Esophagus muscularis mucosa (tissue), 4 donors: ENCODE measurements at places on chromosomes 1 and 21. TPM values are rescaled to one million over a fixed set of nuclear protein-coding genes. Genes with fewer than 3 reads are reported as not detected.

The WNT2B gene
- 6.3 TPM for total RNA-seq

The DAB1 gene
- 1.3 TPM for total RNA-seq

The VAV3 gene
- 1.9 TPM for total RNA-seq

The CYP4X1 gene
- total RNA-seq, result 11.2 TPM

The FAM72D gene
- not detected for total RNA-seq

The SPRR2F gene
- not detected for total RNA-seq

The CELA3A gene
- not detected for total RNA-seq

The ERG gene
- total RNA-seq, result 3.7 TPM

- no peak overlapping the region for H3K4me3 ChIP-seq
- H3K36me3 ChIP-seq, result peaks cover 87% of the 10 kb centered on the region
- no peak overlapping the region for H3K27ac ChIP-seq
- no peaks in the 10 kb centered on the region for H3K4me1 ChIP-seq
- DNase-seq, result no peak
Observed at GRCh38 chr21:36350282-36350910, 30.4 kb downstream of the MORC3 start.

GRCh38 chr1:202374099-202374498 is 25.6 kb downstream of the PPP1R12B start:
- no peaks in the 10 kb centered on the region for H3K4me1 ChIP-seq
- no peaks in the 10 kb centered on the region for H3K27me3 ChIP-seq

DNA sequence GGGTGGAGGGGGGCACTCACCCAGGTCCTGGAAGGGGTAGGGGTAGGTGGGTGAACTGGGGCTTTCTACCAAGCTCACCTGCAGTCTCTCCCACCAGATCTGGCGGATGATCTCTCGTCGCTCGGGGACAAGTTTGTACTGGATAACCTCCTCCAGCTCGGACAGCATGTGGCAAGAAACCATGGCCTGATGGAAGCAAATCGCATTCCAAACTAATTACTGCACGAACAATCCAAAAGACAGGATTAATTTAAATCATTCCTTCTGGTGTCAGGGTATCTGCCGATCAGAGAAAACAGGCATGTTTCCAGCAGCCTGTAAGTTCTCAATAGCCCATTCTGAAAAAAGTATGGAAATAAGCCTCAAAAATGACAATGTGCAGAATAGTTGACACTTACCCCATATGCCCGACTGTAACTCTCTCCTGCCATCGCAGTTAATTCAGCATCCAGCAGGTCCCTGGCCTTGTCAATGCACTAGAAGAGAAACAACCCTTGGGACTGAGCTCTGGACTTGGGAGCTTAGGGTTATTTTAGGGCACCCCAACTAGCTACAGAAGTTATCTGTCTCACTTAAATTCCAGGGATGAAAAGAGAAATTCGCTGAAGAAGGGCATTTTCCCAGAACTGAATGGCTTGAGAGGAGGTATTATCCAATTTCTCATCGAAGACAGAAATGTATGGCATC is 44.4 kb upstream of the ANGPTL7 start:
- H3K36me3 ChIP-seq, result peaks cover 64% of the 10 kb centered on the region
- no peak overlapping the region for H3K27ac ChIP-seq
- H3K4me1 ChIP-seq, result peaks cover 12% of the 10 kb centered on the region
- no peaks in the 10 kb centered on the region for H3K27me3 ChIP-seq
- no peak overlapping the region for H3K4me3 ChIP-seq

DNA sequence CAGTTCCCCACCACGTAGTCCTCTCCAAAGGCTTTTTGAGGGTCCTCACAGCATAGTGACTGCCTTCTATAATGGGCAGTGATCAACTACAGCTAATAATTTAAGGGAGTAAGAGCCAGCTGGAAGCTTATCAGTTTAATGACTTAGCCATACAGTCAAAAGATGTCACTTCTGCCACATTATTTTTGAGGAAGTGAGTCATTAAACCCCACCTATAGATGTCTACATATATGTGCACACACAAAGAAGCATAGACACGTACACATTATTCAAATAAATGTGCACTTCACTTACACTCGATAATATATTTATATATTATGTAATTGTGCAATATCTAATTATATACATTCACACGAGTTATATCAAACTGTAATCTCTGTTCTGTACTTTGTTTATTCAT is 1704.7 kb downstream of the KCNT2 start:
- H3K36me3 ChIP-seq, result no peaks in the 10 kb centered on the region
- H3K4me1 ChIP-seq, result no peaks in the 10 kb centered on the region
- no peak overlapping the region for H3K4me3 ChIP-seq
- no peak for DNase-seq
- no peaks in the 10 kb centered on the region for H3K27me3 ChIP-seq

- H3K36me3 ChIP-seq, result no peaks in the 10 kb centered on the region
- DNase-seq, result no peak
- no peak overlapping the region for H3K27ac ChIP-seq
- H3K27me3 ChIP-seq, result no peaks in the 10 kb centered on the region
Observed at GRCh38 chr1:116218922-116219321, 107.7 kb downstream of the MAB21L3 start.

DNA sequence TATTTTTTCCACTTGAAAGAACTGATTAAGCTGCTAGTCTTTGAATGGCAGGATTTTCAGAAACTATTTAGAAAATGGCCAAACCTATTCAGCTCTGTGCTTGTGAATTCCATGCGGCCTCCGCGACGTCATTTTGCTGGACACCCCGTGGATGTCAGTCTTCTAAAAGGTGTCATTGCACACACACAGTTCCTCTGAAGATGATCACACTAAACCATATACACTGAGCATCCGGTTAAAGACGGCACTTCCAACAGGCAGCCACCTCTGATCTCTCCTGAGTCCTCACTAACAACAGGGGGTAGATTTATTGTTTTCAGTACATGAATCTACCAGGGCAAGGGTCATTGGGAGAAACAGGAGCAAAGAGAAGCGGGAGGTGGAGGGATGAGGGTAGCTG is 9.1 kb downstream of the CFAP74 start:
- DNase-seq, result no peak
- no peaks in the 10 kb centered on the region for H3K27me3 ChIP-seq
- peaks cover 3% of the 10 kb centered on the region for H3K4me1 ChIP-seq
- H3K36me3 ChIP-seq, result no peaks in the 10 kb centered on the region

DNA sequence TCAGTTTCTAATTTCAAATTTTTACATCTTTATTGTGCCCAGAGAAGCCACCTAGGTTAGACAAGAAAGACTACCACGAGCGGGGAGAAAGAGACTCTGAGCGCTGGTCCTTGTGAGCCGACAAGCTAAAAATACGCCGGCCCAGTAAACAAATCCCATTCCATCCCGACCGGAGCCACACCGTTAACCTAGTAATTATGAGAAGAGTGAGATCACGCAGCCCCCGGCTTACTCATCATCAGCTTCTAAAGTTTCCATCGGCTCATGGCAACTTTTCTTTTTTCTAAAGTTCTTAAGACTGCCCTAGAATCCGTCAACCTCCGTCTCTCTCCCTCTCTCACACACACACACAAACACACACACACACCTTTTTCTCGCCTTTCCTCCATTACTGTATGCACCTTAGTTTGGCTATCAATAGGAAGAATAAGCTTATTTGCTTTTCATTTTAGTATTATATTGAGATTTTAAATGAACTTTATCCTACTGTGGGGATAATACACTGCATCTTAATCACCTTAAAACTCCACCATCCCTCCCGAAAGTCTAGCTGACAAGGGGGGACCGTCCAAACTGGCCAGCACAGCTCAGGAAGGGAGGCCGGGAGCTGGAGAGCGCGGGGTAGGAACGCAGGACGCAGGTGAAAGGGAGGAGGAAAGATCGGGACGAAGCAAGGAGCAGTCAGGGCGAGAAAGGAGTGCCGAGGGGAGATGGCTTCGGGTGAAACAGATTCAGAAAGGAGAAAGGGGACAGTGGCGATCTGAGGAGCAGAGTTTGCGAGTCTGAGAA is 728 bp downstream of the OTUD7B start:
- no peak for DNase-seq
- peaks cover 50% of the 10 kb centered on the region for H3K4me1 ChIP-seq
- H3K4me3 ChIP-seq, result peak overlapping the region; percentile 99
- H3K27me3 ChIP-seq, result no peaks in the 10 kb centered on the region
- no peaks in the 10 kb centered on the region for H3K36me3 ChIP-seq

DNA sequence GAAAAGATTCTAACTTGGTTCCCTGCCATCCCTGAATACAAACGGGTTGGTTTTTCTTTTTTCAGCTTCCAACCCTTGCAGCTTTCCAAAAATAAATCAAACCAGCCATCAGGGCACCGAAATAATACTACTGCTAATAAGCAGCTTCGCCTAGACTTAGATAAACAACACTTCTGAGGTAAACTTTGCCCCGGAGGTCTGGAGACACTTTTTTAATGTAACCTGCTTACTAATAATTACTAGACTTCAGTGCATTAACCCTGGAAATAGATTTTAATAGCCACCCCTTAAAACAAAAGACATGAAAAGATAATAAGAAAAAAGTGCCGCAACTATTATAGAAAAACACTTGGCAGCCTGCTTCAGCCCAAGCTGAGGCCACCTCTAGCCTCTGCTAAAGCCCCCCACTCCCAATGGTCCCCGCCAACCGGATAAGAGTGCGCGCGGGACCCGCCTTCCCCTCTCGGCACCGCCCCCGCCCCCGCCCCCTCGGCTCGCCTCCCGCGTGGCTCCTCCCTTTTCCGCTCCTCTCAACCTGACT is 405 bp upstream of the GADD45A start:
- DNase-seq, result no peak
- H3K36me3 ChIP-seq, result no peaks in the 10 kb centered on the region
- peak overlapping the region; percentile 95 for H3K4me3 ChIP-seq
- H3K27me3 ChIP-seq, result no peaks in the 10 kb centered on the region
- H3K4me1 ChIP-seq, result peaks cover 23% of the 10 kb centered on the region
- peak overlapping the region; percentile 65 for H3K27ac ChIP-seq

DNA sequence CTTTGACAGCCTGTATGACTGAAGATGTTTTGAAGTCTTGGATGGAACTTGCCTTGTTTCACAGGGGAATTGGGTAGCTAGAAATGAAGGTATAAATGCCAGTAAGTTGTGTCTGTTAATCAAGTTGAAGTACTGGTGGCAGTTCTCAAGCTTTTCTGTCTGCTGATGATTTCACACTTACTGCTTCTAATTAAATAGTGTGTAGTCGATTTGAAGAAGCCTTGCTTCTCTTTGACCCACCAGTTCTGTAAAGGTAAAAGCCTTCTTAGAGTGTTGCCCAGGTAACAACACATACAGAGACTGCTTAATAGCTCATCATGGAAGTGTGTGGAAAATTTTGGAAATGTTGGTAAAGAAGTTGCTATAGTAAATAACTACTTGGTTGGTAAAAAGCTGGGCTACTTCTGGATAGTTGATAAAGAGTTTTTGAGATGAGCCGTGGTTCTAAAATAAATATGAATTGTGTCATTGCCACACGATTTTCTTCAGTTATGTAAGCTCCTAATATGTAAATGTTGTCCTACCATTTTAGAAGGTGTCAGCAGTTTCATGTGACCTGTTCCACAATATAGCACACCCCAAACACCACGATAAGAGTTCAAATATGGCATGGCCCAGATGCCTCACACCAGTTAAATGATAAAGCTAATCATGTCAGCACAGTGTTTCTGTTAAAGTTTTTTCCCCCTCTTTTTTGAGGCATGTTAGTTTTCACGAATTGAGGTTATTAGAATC is 7.4 kb downstream of the RABGAP1L start:
- DNase-seq, result no peak
- H3K4me1 ChIP-seq, result peaks cover 13% of the 10 kb centered on the region
- H3K27me3 ChIP-seq, result no peaks in the 10 kb centered on the region
- H3K27ac ChIP-seq, result peak overlapping the region; percentile 13
- no peak overlapping the region for H3K4me3 ChIP-seq

- H3K4me1 ChIP-seq, result no peaks in the 10 kb centered on the region
- no peak overlapping the region for H3K4me3 ChIP-seq
- H3K27ac ChIP-seq, result no peak overlapping the region
- no peaks in the 10 kb centered on the region for H3K36me3 ChIP-seq
Observed at GRCh38 chr1:87791931-87792740, 463.5 kb downstream of the LMO4 start.

GRCh38 chr1:67686267-67687197 is 1.5 kb downstream of the GADD45A start:
- H3K27me3 ChIP-seq, result no peaks in the 10 kb centered on the region
- H3K36me3 ChIP-seq, result no peaks in the 10 kb centered on the region
- peak; percentile 94 for DNase-seq
- H3K4me3 ChIP-seq, result peak overlapping the region; percentile 92

GRCh38 chr1:206447422-206447765 is 22.9 kb upstream of the IKBKE start:
- DNase-seq, result no peak
- no peak overlapping the region for H3K4me3 ChIP-seq
- H3K36me3 ChIP-seq, result peaks cover 17% of the 10 kb centered on the region
- no peak overlapping the region for H3K27ac ChIP-seq
- H3K4me1 ChIP-seq, result peaks cover 14% of the 10 kb centered on the region

DNA sequence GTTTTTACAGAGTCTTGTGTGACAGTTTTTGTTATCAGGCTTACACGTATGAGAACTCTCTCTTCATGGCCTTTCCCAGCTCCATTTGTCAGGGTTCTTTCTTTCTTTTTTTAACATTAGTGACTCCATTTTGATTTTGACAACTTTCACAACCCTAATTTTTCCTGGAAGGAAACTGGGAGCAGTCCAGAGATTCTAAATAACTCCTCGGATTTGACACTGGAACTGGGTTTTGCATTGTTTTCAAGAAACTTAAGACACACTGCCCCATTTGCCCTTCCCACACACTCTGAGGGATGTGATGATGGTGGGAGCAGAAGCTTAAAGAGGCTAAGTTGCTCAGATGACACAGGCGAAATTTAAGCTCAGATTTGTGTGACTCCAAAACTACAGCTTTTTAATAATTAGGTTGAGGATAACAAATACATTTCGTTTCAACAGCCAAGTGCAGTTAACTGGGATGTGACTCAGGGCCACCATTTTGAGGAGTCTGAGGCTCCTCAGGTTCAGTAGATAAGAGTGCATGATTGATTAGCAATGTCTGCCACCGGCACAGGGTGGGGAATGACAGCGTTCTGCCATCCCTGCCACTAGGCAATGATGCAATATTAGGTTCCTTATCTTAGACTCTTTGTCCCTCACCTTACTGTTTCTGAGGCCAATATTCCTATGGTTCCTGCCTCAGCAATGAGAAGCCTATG is 95.1 kb upstream of the ATP1A1 start:
- no peaks in the 10 kb centered on the region for H3K4me1 ChIP-seq
- H3K4me3 ChIP-seq, result no peak overlapping the region
- peak; percentile 24 for DNase-seq
- no peaks in the 10 kb centered on the region for H3K36me3 ChIP-seq

DNA sequence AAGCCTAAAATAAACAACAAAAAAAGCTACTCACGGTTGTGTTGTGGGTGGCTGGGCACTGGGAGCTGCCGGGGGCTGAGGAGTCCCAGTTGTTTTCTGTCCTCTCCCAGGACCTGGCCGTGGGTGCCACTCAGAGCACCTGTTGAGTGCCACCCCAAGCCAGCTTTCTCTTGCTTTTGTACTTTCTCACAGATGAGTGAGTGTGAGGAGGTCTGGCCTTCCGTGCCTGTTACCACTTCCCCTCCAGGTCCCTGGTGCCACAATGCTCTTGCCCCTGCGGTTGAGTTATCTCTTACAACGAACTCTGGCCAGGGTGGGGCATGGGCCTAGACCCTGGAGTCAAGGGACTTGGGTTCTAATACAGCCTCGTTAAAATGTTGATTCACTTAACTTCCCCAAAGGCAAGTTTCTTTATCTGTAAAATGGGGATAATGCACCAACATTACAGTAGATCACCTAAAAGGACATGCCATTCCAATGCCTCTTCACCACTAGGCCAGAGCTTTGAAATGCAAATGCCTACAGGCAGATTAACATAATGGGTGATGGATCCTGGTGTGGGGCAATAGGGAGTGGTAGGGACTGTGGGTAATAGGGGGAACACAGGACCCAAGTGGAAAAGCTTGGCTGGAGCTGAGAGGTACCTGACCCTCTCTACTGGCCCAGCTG is at the start of gene CNR2:
Gene CNR2 (minus strand): TSS at position 151 of the 669 bp plus-strand sequence. CDS start 37,745 bp downstream, outside the sequence.
- H3K36me3 ChIP-seq, result no peaks in the 10 kb centered on the region
- H3K4me3 ChIP-seq, result no peak within 1 kb of the TSS
- no peaks in the 10 kb centered on the region for H3K4me1 ChIP-seq
- no peak for DNase-seq

GRCh38 chr1:113433184-113433583 is 42.9 kb downstream of the MAGI3 start:
- no peaks in the 10 kb centered on the region for H3K36me3 ChIP-seq
- H3K4me1 ChIP-seq, result peaks cover 13% of the 10 kb centered on the region
- no peak overlapping the region for H3K4me3 ChIP-seq
